Left hindlimb (tissue), 1 donor: ENCODE measurements at places on chromosomes 2 and 18.

DNA sequence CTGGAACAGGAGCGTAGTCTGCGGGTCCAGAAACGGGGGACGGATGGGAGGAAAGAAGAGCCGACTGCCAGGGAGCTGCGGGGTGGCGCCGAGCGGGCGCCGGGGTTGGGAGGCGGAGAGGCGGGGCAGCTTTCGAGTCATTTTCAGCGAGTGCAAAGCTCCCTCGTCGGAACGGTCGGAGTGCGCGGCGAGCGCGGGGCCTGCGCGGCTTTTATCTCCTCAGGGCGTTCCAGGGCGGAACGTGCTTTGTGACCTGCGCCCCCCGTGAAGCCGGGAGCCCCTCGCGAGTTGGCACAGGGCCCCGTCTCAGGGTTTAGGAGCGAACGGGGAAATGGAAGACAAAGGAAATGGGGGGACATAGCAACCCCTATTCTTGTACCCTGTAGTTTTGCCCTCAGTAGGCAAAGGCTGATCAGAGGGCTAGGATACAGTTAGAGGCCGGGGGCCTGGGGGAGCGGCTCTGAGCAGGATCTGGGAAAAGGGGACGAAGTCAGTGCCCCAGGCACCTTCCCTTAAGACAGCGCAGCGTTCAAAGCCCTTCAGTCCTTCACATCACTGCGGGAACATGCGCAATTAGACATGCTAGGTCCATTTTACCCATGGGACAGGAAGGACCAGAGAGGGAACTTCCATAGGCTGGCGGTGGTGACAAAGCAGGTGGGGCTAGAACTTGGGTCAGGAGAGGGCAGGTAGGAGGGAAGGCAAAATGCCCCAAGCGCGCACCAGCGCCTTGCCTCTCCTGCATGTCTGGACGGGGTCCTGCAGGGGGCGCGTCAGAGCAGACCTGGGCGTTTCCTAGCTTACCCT, 60.1 kb upstream of the IL1RL1 start:
- DNase-seq: peak; percentile 50

DNA sequence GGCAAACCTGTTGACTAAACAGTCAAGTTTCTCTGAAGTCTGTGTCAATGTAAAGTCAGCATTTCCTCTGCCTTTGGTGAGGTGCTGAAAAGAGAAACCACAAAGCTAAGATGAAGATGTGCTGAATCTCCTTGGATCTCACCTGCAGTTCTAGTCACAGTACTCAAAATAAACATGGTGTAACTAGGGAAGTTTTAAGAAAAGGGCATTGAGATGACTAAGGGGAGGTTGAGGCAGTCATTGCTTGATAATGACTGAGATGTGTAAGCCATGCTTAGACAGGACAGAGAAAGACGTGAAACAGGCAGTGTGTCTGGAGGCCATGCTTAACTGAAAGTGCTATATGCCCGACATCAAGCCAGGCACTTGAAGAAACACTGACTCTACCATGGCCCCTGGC, 1010.0 kb upstream of the CELF4 start:
- DNase-seq: no peak

GRCh38 chr2:104405623-104406022, 448.3 kb upstream of the POU3F3 start:
- peak; percentile 66 for DNase-seq

DNA sequence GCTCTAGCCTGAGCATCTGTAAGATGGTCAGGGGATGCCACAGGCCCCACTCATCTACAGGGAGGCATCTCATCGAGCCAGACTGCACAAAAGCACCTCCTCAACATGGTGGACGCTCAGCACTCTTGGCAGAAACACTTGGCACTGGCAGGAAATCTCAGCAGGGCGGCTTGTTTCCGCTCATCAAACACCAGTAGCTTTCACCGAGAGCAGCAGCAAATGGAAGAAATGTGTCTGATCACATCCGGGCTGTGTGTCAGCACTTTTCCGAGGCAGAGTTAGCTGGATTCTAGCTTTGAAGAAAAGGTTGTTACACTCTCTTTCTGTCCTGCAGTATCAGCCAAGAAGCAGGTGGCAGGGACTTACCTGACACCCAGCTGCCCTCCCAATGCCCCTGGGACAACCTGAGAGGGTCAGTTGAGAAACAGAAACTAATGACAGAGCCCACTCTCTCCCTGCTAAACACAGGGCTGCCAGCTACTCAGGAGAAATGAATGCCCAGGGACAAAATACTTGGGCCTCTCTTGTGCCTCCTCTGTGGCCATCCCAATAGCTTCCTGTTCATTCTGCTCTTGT, 68.9 kb upstream of the FZD7 start:
- DNase-seq: peak; percentile 51

GRCh38 chr2:4780679-4781078, 911.5 kb upstream of the SOX11 start:
- no peak for DNase-seq

GRCh38 chr2:231927566-231927890, 1.3 kb upstream of the NPPC start:
- DNase-seq: no peak

- no peak for DNase-seq
Observed at GRCh38 chr18:44651478-44651877, 29.2 kb upstream of the SETBP1 start.

GRCh38 chr2:222622910-222623309, 33.0 kb downstream of the FARSB start:
- no peak for DNase-seq

- DNase-seq: no peak
Observed at GRCh38 chr2:186543561-186544131, 46.2 kb upstream of the ITGAV start.

GRCh38 chr2:84478867-84479266, 19.8 kb upstream of the SUCLG1 start:
- DNase-seq: no peak

GRCh38 chr18:8603663-8604520, 5.3 kb upstream of the RAB12 start:
- DNase-seq: no peak

DNA sequence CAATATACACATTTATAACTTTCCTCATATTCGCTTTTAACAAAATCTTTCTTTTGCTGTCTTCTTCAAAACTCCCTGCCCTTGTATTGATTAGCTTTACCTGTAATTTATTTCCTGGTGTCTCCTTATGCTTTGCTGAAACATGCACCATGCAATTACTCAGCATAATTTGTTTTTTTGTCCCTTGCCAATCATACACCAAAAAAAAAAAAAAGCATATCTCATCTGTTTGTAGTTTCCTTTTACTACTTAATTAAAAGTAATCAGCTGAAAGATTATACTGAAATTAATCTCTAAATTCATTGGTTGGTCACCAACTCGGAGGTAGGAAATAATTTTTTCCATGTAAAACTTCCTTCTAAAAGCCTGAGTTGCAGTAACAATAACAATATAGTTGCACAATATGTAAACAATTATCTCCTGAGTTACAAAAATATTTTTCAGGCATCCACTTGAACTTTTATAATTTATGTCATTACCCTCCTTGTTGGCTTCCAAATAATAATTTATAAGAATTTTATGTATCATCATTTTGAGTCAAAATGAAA, 53.0 kb upstream of the ROCK1 start:
- no peak for DNase-seq

- no peak for DNase-seq
Observed at GRCh38 chr2:133598769-133599168, 30.5 kb upstream of the NCKAP5 start.

GRCh38 chr18:60247103-60247502, 125.5 kb downstream of the MC4R start:
- no peak for DNase-seq

DNA sequence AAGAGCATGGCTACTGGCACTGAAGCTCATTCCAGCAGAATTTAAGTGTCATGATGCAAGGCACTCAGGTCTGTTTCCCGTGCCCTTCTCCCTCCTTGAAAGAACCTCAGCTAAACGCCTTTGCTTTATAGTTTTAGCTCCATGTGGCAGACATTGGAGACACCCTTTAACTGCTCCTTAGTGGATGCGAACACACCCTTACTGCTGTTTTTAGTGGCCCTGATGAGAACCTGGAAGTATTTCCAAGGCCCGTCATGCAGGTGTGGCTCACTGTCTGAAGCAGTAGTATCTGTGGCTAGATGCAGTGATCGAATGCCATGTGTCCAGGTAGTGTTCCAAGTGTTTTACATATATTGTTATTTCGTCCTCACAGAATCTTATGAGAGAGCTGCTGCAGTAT, 28.3 kb downstream of the KIF5C start:
- no peak for DNase-seq

GRCh38 chr2:216588861-216589710, 44.1 kb upstream of the IGFBP2 start:
- DNase-seq: no peak

DNA sequence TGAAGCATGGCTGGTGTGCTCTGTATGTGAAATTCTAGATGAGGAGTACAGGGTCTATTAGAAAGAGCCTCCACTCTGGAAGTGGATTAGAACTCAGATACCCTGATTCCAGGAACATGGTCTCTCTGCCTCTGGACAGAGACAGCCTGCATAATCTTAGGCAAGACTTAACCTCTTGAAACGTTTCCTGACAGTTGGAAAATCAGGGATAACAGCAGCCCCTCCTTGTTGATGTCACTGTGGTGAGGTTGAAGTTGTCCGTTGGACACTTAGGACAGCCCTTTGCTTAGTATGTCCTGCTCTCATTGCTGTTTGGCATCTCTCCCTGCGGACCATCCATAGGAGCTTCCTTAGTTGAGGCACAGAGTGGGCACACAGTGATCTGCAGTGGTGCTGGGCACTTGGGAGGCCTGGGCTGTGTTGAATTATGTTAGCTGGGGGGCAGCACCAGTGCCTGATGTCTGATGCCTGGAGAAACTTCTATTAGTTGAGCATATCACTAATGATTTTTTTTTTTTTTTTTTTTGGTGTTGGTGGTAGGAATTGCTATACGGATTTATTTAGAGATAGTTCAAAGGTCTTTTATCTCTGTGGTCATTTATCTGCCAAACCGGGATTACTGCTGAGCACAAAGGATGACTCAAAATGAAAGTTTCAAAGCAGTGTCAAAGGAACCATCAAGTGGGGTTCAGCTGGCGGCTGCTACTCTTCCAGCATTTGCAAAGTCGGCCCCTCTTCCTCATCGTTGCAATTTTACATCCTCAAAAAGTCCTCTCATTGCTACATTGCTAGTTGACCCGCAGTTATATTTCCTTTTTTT, 28.8 kb downstream of the SETBP1 start:
- no peak for DNase-seq

- DNase-seq: peak; percentile 23
Observed at GRCh38 chr2:239726631-239727181, 298.4 kb downstream of the NDUFA10 start.

GRCh38 chr2:70745276-70745825, 22.6 kb downstream of the ADD2 start:
- no peak for DNase-seq

GRCh38 chr2:196170213-196170605, 1.2 kb downstream of the STK17B start:
- no peak for DNase-seq

GRCh38 chr2:165275932-165276331, 36.7 kb downstream of the SCN2A start:
- DNase-seq: no peak

GRCh38 chr2:54850171-54851122, 127.0 kb downstream of the EML6 start:
- DNase-seq: no peak

- no peak for DNase-seq
Observed at GRCh38 chr2:62197011-62197924, 1.4 kb downstream of the B3GNT2 start.

- DNase-seq: no peak
Observed at GRCh38 chr2:1427086-1427485, 13.8 kb downstream of the TPO start.
